Central memory CD4-positive, alpha-beta T cell (primary cell): ENCODE measurements at places on chromosomes 7 and 10.
A peak's percentile ranks its signal among the peaks of the same experiment; 100 is the strongest.

- no peak for DNase-seq
Measured at GRCh38 chr7:22846961-22847360, 24.3 kb upstream of the TOMM7 start.

GRCh38 chr7:34747867-34748727 lies 90.1 kb downstream of the NPSR1 start:
- DNase-seq = no peak

DNA sequence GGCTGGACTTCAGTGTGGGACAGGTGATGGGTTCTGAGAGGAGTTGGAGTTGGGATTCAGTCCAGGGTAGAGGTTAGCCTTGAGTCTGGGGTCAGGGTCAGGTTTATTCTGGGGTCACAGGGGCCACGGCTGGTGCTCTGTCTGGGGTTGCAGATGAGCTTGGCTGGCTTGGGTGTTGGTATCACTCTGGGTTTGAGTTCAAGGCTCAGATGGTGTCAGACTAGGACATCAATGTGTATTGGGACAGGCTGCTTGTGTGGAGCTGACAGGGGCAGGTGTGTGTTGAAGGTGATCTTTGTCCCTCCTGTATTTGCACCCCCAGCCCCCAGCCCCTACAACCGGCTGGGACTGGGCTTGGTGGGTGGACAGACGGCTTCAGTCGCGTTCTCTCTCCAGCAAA lies 26.8 kb downstream of the TMEM270 start:
- DNase-seq = no peak

DNA sequence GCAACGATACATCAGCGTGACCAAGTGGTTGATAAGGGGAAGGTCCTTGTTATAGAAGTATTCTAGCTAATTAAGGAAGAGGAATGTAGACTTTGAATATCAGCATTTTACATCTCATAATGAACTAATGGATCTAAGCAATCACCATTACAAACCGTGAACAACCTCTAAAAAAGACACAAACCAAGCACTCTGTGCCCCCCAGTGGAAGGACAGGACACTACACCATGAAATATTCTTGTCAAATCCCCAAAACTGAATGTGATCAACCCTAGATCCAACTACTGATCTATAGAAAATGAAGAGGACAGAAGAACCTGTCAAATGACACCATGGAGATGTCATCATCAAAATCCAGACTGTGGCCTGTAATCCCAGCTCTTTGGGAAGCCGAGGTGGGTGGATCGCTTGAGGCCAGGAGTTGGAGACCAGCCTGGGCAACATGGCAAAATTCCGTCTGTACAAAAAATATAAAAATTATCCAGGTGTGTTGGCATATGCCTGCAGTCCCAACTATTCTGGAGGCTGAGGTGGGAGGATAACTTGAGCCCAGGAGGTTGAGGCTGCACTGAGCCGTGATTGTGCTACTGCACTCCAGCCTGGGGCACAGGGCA lies 111.3 kb upstream of the CARD11 start:
- peak; percentile 57 for DNase-seq

DNA sequence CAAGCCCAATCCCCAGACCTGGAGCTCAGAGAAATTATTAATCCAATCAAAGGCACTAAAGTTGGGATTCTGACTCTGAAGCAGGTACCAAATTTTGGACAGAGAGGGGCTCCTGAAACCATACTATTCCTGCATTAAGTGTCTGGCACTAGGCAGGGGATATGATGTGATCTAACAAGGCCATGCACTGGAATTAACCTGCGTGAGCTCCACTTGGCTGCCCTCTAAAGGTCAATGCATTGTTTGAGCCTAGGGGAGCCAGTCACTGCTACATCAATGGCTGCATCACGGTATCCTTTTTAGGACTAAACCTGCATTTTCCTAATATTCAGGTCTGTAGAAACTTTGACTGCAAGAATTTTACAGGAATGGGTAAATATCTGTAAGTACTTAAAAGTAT lies 42.1 kb downstream of the ST8SIA6 start:
- DNase-seq = no peak

- no peak for DNase-seq
Measured at GRCh38 chr10:129165770-129166169, 301.3 kb upstream of the MGMT start.

GRCh38 chr7:42978496-42978895 lies 46.3 kb downstream of the MRPL32 start:
- no peak for DNase-seq

DNA sequence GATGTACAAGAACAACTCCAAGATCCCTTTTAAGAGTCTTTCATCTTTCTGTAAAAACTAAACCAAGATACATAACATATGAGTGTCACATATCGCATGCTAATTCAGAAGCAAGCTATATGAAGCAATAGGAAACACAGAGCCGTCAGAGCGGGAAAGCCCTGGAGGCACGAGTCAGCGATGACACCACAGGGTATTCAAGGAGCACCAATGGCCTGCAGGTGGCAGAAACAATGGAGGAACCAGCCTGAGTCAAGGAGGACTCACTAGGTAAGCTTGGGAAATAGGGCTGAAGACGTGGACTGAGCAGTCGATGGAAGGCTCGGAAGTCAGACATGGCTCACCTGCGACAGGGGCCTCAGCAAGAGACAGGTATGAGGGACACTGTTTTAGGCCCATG lies 214.4 kb downstream of the FAM107B start:
- no peak for DNase-seq

GRCh38 chr10:61897671-61898434 lies 3.6 kb upstream of the ARID5B start:
- no peak for DNase-seq
